Psoas muscle (tissue), 8 donors: ENCODE measurements at places on chromosomes 6 and 20.

GRCh38 chr20:8020314-8021079, 936 bp upstream of the TMX4 start:
- no peak for DNase-seq

GRCh38 chr6:165605182-165605875, 57.7 kb downstream of the PDE10A start:
- DNase-seq = no peak

- no peak for DNase-seq
Observed at GRCh38 chr6:22880686-22881433, 311.5 kb downstream of the HDGFL1 start.

GRCh38 chr20:2991532-2991931, 51.9 kb upstream of the GNRH2 start:
- no peak for DNase-seq

DNA sequence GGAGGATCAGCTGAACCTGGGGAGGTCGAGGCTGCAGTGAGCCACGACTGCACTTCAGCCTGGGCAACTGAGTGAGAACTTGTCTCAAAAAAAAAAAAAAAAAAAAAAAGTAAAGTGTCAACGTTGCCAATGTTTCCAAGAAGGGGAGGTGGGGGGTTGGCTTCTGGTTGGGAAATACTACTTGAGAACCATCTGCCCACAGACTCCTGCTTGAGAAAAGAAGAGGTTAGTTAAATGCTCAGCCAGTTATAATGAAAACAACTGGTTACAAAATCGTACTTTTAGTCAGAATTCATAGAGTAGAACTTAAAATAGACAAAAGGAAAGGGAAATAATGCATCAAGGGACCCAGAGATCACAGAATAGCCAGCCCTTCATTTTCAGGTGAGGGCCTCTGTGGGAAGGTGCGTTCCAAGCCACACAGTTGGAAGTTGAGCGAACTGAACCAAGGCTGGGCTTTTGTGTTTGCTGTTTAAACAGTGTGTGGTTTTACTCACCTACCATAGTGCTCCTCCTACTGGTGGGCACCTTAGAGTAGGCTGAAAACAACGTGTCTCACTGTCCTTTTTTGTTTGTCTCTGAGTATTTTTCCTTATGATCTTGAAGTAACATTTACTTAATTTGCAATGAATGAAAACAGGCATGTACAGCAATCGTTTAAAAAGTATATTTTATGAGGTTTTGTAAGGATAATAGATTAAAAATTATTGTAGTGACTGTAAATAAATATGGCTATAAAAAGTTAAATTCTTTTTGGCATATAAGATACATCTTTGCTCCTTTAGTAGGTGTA, 200.7 kb downstream of the BCAS1 start:
- peak; percentile 31 for DNase-seq

DNA sequence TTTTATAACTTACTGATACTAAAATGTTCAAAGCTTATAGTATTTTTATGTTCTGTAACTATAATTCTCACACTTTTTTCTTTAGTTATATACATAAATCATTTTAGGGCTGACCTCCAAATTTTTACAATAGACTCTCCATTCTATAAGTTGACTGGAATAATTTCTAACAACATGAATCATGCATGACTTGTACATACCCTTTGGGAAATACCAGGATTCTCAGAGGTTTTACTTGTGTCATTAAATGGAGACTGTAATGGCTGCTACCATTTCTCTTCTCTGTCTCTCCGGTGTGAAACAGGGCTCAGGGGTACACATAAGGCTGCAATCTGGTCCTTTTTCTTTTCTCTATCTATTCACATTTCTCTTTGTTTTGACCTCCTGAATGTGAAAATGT, 222.2 kb upstream of the FLRT3 start:
- no peak for DNase-seq

- no peak for DNase-seq
Observed at GRCh38 chr6:91824331-91824730, 1237.5 kb upstream of the MAP3K7 start.

- DNase-seq = no peak
Observed at GRCh38 chr20:23689399-23689690, 507 bp upstream of the CST4 start.

GRCh38 chr20:58372806-58373205, 16.2 kb upstream of the VAPB start:
- DNase-seq = no peak

DNA sequence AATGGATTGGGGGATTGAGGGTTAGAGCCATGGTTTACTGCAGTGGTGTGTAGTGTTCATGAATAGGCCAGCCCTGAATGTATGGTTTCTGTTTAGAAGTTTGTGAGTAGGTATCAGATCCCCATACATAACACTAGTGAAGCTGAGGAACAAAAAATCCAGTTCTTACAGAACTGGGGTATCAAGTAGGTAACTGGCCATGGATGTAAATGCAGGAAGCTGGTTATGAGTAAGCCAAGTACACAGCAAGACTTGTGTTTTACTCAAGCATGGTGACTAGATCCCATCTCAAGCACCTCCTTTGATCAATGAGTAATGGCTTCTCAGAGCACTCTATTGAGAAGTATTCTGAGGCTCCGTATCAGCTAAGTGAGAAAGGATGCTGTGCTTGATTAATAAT, 613.7 kb upstream of the FLRT3 start:
- DNase-seq = no peak

DNA sequence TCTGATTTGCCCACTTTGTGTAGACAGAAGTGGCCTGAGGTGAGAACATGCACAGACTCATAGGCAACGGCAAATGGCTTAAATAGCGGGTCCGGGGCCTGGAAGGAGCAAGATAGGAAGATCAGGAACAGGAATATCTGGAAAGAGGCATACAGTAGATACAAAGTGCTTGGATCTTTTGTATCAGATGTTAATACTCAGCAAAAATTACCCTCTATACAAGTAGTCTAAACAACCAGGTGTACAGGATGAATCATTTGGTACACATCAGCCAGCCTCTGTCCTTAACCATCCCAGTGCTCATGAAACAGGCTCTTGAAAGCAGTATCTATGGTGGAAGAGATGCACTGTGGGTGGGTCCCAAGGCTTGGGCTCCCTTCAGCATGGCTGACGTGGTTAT, 28.9 kb upstream of the HLA-C start:
- DNase-seq = no peak

DNA sequence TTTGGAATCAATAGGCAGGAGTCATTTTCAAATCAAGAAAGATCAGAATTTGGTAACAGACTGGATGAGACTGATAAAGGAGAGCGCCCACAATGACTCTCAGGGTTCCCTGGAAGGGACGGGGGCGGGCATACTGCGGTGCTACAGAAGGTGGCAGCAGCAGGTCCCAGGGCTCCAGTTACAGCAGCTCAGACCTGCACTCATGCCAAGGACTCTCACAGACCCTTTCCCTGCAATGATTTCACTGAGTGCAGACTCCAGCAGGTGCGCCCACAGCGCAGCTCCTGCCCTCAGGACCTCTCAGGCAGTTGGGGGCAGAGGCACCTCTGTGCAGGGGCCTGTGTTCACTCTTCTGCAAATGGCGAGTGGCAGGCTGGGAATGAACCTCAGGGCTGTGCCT, 359.8 kb downstream of the ZFAND3 start:
- DNase-seq = no peak

DNA sequence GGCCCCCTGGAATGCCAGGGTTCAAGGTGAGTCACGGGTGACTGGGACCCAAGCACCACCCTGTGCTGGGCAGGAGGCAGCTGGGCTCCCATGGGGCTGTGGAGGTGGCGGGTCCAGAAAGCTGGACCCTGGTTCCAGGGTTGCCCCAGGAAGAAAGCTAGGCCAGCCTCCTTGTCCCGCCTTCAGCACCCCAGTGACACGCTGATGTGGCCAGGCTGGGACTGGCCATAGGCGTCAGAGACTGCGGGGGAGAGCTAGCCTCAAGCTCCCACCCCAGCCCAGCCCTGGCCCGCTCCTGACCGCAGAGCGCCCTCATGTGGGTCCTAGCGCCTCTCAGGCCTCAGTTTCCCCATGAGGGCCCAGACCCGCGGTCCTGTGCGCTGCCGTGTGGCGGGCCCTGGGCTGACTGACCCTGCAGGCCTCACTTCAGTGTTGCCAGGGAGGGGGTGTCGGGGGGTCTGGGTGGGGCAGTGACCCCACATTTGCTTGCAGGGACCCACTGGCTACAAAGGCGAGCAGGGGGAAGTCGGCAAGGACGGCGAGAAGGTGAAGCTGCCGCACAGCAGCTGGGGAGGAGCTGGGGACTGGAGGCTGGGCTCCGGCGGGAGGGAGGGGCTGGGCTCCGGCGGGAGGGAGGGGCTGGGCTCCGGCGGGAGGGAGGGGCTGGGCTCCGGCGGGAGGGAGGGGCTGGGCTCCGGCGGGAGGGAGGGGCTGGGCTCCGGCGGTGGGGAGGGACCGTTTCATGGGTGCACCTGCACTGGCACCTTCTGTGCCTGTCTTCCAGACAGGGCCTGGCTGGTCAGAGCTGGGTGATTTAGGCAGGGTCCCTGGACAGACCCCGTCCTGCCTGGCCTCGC, 7.9 kb downstream of the COL9A3 start:
- DNase-seq = no peak

GRCh38 chr6:40362859-40363258, 224.3 kb downstream of the LRFN2 start:
- no peak for DNase-seq

GRCh38 chr20:1536893-1537730, 20.4 kb downstream of the SIRPD start:
- DNase-seq = no peak

GRCh38 chr6:162708971-162709370, 18.6 kb downstream of the PRKN start:
- DNase-seq = no peak

GRCh38 chr20:38534756-38535155, 46.2 kb upstream of the ADIG start:
- no peak for DNase-seq

DNA sequence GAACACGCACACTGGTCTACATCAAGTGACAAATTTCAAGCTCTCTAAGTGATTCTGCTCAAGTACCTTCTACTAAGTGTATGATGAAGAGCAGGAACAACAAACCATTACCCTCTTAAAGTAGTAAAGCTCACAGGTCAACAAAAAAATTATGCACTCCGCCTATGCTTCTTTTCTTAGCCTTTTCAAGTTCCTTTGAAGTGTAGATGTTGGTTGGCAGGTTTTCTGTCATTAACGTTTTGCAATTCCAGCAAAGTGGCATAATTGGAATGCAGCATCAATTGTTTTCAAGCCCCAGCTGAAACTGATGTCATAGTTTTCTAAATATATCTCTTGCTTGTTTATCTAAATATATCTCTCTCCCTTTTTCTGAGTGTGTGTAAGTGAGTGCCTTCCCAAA, 396.9 kb upstream of the EYS start:
- no peak for DNase-seq

DNA sequence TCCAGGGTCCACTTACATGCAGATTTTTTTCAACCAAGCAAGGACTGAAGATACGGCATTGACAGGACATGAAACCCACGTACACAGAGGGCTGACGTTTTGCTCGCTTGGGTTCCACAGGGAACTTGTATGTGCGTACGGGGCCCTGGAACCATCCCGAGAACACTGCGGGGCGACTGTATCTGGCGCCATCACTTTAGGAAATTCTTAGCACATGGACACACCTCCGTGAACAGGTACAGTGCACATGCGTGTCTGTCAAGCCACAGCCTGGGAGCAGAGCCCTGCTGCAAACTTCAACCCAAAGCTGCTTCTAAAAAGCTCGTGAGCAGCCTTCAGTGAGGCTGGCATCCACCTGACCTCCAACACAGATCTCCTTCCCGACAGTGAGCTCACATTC, 37.3 kb downstream of the TAF4 start:
- DNase-seq = no peak

GRCh38 chr6:168877821-168878282, 375.8 kb downstream of the THBS2 start:
- no peak for DNase-seq

DNA sequence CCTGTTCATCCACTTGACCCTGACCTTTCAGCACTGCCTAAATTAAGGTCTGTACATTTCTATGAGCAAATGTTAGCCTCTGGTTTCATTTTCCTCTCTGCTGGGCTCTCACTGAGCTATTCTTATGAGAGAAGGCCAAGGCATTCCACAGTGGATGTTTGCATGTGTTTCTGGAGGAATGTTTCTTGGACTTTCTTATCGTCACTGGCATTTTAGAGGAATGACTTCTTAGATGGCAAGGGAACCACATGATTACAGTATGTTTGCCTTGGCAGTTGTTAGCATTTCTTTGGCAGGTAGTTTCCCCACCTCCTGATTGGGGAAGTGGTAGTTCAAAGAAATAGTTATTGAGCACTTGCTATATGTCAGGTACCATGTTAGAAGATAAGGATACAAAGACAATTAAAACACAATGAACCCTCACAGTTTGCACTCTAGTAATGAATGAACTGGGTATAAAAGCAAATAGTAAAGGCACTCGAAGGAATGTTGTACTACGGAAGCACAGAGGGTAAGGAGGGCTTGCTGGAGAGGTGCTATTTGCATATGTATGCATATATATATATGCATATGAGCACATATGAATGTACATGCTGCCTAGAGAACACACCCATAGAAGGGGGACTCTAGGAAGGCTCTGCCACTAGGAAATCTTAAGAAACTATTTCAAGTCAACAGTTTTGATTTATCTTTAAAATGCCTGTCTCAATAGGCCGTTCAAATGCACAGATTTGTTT, 307.4 kb downstream of the EYA4 start:
- no peak for DNase-seq

DNA sequence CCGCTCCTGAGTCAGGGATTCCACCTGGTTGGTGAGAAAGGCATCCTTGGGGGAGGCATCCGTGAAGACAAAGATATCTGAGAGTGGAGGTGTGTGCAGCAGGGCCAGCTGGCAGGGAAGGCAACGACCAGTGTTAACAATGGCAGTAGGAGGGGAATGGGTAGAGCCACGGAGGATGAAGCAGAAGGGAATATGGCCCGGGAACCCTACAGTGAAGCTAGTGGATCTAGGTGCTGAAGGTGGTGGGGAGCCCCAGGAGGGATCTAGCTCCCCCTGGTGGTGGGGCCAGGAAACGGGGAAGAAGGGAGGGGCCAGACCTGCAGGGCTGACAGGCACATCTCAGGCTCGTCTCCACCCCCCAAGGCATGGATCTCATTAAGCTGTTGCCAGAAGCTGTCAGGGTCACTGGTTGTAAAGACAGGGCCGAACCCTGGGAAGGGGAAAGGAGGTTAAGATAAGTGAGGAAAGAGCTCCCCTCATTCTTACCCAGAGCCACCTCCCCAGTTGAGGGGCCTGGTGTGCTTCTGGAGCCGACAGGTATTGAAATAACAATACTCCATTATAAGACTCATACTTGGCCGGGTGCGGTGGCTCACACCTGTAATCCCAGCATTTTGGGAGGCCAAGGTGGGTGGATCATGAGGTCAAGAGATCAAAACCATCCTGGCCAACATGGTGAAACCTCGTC, 7.3 kb downstream of the VWA7 start:
- DNase-seq = peak; percentile 73

DNA sequence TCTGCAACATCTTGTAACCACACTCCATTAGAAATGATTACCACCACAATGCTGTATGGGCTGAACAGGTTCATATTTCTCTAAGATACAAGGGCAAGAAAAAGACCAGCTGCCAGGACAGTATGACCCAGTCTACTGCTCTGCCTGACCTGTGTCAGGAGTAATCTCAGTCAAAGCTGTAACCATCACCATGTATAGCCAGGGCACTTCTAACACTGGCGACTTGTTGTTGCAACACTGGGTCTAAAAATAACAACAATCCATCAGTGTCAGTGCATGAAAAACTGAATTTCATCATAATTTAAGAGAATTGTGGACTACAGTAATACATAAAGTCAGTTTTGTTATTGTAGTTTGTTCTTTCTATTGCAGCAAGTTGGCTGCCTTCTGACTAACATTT, 738.6 kb upstream of the ADGRB3 start:
- no peak for DNase-seq

GRCh38 chr6:138044458-138044857, 62.8 kb downstream of the PERP start:
- no peak for DNase-seq

GRCh38 chr20:50221501-50222308, 31.1 kb downstream of the CEBPB start:
- DNase-seq = no peak
